ENCODE measurements at places on chromosomes 3 and 15.

DNA sequence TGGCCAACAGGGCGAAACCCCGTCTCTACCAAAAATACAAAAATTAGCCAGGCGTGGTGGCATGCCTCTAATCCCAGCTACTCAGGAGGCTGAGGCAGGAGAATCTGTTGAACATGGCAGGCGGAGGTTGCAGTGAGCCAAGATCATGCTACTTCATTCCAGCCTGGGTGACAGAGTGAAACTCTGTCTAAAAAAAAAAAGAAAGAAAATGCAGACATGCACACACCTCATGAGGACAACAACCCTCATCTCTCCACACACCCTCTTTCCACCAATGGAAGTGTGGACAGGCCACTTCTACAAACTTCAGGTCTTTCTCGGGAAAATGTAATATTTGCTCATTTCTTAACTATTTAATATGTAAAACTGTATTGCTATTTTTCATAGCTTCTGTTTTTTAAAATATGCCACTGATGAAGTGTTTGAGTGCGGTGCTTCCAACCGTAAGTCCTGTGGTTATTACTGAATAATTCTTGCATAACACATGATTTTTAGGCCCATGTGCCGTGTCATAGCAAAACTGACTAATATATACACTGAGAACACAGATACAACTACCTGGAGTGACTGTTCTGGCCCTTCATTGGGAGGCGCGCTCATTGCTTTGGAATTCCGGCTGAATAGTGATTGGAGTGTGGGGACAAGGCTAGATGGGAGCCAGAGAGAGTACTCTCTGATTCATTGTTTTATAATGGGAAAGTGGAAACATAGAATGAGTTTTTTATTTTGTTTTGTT lies 23.1 kb downstream of the LRRC31 start:
- DNase-seq, result no peak

- no peak for DNase-seq
Observed at GRCh38 chr3:141825216-141826011, 51.0 kb upstream of the ATP1B3 start.

GRCh38 chr15:38826880-38827279 lies 262.3 kb upstream of the RASGRP1 start:
- DNase-seq, result no peak

GRCh38 chr3:152301745-152302181 lies 33.0 kb downstream of the MBNL1 start:
- no peak for DNase-seq

DNA sequence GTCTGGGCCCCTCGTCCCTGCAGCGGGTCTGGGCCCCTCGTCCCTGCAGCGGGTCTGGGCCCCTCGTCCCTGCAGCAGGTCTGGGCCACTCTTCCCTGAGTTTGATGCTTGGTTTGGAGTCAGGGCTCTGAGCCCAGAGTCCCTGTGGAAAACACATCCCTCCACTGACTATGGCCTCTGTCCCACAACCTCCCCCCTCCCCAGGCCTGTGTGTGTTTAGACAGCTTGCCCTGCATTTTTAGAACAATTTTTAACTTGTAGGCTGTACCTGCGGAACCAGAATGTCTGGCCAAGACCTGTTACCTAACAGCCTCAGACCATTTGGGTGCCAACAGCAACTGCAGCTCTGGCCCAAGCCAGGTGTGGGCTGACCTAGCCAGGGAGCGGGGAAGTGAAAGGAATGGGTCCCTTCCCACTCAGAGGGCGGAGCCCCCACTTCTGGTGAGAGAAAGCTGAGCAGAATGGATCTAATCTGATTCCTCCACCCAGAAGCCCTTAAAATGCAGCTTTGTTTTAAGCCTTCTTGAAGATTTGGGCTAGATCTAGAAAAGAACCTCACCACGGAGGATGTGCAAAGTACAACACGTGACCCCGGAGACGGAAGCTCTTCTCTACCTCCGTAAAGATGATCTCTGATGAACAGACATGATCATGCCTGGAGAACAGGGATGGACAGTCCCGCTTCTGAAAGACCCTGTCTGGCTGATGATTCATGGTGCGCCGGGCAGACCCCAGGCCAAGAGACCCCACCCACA lies 60.5 kb upstream of the TFRC start:
- DNase-seq, result no peak

DNA sequence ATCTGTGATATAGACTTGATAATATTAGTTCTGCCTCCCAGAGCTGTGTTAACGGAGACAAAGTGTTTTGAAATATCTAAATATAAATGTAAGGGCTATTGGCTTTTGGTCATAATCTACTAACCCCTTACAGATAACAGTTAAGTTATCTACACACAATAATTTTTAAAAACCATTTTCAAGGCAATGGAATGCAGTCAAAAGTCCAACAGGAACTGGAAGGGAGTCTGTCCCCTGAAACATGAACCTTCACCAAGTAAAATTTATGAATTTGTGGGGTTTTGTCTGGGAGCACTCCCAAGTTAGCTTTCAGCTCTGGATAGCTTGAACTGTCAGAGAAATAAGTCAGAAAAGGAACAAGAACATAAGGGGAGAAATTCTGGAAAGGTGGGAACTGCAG lies 312.3 kb upstream of the ICE2 start:
- no peak for DNase-seq

DNA sequence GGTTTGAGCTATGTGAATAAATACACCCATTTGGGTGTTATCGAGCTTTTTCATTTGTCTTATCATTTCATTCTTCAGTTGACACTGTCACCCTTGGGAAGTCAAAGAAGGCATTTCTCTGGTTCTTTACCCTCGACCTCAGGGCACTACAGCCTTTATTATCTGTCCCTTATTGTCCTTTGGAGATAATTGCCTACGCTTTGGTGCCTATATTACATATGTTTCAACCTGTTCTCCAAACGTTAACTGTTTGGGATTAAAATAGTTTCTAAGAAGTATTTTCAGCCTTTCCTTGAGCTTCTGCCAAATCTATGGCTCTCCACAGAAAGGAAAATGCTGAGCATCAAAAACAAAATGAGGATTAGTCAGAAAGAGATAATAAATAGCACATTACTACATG lies 395.4 kb upstream of the ADAMTS9 start:
- DNase-seq, result no peak

- no peak for DNase-seq
Observed at GRCh38 chr15:89209057-89209456, 12.3 kb downstream of the RLBP1 start.

GRCh38 chr3:23960649-23961048 lies 15.6 kb downstream of the NR1D2 start:
- DNase-seq, result no peak

DNA sequence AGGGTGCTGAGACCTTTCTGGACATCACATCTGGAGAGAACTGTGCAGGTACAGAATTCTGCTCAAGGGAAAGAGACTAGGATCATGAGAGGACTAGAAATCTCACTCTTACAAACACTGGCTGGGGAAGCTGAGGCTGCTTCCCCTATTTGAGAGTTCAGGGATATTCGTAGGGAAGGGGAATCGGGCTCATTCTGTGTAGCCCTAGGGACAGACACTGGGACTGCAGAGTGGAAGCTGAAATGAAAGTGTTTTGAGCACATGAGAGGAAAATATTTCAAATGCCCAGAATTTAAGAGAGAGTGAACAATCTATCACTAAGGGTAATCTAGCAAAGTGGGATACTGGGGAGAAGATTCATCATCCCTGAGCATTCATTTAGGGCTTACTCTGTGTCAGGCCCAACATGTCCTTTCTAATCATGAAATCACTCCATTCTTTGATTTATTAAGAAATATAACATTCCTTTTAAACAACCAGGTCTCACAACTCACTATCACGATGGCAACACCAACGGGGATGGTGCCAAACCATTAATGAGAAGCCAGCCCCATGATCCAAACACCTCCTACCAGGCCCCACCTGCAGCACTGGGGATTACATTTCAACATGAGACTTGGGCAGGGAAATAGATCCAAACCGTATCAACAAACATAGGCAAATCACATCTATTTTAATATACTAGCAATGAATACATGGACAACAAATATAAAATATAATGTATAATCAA lies 63.0 kb downstream of the CPN2 start:
- DNase-seq, result no peak

GRCh38 chr3:64267721-64268604 lies 42.7 kb upstream of the PRICKLE2 start:
- no peak for DNase-seq

- no peak for DNase-seq
Observed at GRCh38 chr3:18250991-18251390, 174.1 kb downstream of the SATB1 start.

GRCh38 chr3:77931255-77932009 lies 891.5 kb downstream of the ROBO2 start:
- DNase-seq, result no peak

DNA sequence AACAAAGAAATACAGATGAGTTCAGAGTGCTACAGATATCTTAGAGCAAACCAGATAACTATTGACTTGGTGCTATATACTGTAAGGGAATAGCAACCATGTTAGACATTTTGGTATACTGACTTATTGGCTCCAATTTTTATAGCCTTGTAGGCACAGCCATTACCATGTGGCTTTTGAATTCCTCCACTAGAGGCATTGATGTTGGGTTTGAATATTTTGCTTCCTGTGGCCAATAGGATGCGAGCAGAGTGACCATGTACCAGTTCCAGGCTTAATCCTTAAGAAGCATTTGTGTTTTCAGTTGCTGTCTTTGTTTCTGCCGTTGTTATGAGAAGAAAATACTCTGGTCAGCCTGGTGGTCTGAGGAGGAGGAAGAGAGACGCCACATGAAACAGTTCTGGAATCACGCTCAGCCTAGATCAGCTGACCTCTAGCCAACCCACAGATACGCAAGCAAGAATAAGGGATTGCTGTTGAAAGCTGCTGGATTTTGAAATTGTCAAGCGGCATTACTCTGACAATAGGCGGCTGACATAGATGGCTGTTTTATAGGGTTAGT lies 109.4 kb upstream of the TNIK start:
- DNase-seq, result no peak

DNA sequence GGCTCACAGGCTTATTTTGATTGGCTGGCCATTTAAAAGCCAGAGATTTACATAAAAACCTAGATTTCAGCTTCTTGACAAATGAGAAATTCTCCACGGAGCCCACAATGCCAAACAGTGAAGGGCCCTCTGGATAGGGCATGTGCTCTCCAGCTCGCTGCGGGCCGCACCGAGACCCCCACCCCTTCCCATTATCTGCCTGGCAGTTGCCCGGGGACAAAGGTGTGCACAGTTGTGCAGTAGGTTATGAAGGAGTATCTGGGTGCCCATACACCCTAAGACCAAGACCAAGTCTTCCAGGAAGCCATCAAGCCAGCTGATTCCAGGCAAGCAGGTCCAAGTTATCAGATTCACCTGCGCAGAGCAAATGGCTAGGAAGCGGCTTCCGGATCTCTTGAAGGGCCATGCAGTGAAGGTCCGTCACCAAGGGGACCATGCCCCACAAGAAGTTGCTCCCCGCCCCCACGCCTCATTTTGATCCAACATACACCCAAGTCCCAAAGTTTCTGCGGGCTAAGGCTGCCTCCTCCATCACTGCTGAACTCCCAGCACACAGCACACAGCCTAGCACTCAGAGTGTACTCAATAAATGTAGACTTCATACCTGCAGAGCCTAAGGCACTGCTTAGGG lies 1.3 kb downstream of the MRPS25 start:
- no peak for DNase-seq

- DNase-seq, result no peak
Observed at GRCh38 chr15:62938825-62939224, 103.7 kb upstream of the TPM1 start.

GRCh38 chr3:117442566-117442965 lies 733.0 kb downstream of the TUSC7 start:
- no peak for DNase-seq

- DNase-seq, result no peak
Observed at GRCh38 chr15:100129677-100130076, 212.1 kb downstream of the ADAMTS17 start.

GRCh38 chr15:89628301-89628700 lies 27.0 kb downstream of the KIF7 start:
- DNase-seq, result no peak

DNA sequence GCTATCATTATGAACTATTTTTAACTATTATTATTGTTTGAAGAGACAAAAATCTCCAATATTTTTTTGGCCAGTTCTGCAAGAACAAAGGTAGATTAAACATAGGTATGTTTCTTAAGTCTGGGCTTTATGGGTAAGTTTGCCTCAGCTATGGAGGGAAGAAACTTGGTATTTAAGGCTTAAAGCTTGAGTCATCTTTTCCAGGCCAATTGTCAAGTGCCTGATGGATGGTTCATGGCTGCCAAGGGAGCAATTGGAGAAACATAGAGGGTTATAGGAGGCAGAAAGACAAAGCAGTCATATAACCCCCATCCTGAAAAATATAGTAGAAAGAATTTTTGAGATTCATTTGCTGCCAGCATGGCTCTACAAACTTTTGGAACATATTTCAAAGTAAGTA lies 7.2 kb upstream of the STAC start:
- no peak for DNase-seq

DNA sequence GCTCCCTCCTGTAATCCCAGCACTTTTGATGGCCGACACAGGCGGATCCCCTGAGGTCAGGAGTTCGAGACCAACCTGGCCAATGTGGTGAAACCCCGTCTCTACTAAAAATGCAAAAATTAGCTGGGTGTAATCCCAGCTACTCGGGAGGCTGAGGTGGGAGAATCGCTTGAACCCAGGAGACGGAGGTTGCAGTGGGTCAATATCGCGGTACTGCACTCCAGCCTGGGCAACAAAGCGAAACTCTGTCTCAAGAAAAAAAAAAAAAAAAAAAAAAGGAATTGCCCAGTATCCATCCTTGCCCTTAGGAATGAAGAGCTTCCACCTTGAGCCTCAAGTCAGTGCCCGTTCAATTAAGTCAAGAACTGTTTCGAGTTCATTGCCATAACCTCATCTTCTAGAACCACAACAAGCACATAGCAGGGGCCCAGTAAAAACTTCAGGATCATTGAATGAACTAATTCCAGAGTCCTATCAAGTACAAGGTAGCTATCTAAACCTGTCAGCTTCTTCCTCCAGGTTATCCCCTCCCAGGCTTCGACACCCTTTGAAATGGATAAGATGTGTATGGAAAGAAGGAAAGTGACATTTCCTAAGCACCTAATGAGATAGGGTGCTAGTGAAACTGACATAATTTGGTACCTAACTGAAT lies 826 bp downstream of the DBR1 start:
- DNase-seq, result no peak

DNA sequence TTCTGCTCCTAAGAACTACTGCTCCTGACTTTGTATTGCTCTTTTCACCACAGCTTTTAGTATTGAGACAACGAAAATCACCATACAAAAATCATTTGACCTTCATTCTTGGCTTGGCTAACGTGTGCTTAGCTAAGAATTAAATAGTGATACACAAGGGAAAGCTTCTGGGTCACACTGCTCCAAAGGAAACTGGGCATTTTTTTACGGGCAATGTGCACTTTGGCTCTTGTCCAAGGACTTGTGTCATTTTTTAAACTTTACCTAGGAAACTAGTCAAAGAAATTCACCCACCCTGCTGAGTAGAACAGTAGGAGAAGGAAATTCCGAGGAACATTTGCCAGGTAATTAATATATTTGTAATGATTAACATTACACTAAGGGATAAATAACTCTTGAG lies 19.8 kb downstream of the WDR72 start:
- no peak for DNase-seq

GRCh38 chr3:170414202-170414663 lies 4.4 kb upstream of the CLDN11 start:
- DNase-seq, result peak; percentile 54

- DNase-seq, result no peak
Observed at GRCh38 chr3:114404590-114404989, 110.8 kb downstream of the TIGIT start.

Measured in activated CD4-positive, alpha-beta T cell treated with anti-CD3 and anti-CD28 coated beads for 48 hours (primary cell).